Mesothelial cell of epicardium (in vitro differentiated cells): ENCODE measurements at places on chromosomes 1 and 21. TPM values are rescaled to one million over a fixed set of nuclear protein-coding genes. Genes with fewer than 3 reads are reported as not detected.

Gene CFHR3
- total RNA-seq: 0.38 to 0.93 TPM (median 0.42 TPM) in 3 replicates

Gene WDTC1
- 40.2 to 42.2 TPM (median 41.3 TPM) in 3 replicates for total RNA-seq

Gene CAPN8
- 0.40 to 0.63 TPM in 2 of 3 replicates, not detected in the other for total RNA-seq

Gene CD84
- total RNA-seq: not detected in 3 replicates

Gene SPRR2G
- not detected in 3 replicates for total RNA-seq

GRCh38 chr1:157472056-157472701 lies 80.1 kb downstream of the FCRL5 start:
- H3K4me1 ChIP-seq: peaks cover 14% of the 10 kb centered on the region
- H3K36me3 ChIP-seq: peaks cover 4% of the 10 kb centered on the region
- DNase-seq: no peak
- H3K27me3 ChIP-seq: no peaks in the 10 kb centered on the region
- no peak overlapping the region for H3K4me3 ChIP-seq

DNA sequence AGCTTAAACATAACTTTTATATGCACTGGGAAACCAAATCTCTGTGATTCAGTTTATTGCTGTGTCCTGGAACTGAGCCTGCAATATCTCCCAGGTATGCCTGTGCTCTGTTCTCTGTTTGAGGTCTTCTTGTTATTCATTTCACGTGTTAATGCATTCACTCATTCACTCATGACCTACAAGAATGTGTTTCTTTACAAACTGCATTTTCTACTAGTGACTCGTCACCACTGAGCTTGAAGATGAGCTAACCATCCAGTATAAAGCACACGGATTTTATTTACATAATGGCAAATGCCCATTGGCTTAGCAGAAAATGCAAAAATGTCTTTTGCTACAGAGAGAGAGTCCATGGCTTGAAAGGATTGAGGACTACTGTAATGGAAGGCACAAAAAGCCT lies 75.0 kb upstream of the DUSP10 start:
- H3K27me3 ChIP-seq: peaks cover 8% of the 10 kb centered on the region
- H3K36me3 ChIP-seq: no peaks in the 10 kb centered on the region
- no peaks in the 10 kb centered on the region for H3K4me1 ChIP-seq
- H3K27ac ChIP-seq: no peak overlapping the region

GRCh38 chr1:30662291-30662840 lies 61.0 kb downstream of the MATN1 start:
- H3K27me3 ChIP-seq: peaks cover 36% of the 10 kb centered on the region
- H3K4me1 ChIP-seq: no peaks in the 10 kb centered on the region

DNA sequence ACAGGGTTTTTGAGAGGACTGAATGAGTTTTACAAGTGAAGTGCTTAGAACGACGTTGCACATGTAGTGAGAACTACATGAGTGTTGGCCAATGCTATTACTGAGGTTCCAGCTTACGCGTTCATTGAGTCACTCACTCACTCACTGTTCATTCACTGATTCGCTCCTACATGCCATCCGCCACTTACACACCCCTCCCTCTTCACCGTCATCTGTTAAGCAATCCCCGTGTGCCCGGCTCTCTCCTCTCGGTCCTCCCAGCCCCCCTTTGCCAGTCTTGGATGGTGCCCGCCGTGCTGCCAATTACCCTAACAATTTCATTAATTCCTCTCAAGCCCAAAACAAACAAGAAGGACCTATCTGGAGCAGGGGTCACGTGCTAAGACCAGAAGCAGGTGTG lies 27.3 kb upstream of the EPHA2 start:
- DNase-seq: no peak
- peaks cover 28% of the 10 kb centered on the region for H3K4me1 ChIP-seq
- no peaks in the 10 kb centered on the region for H3K36me3 ChIP-seq
- H3K4me3 ChIP-seq: no peak overlapping the region
- peak overlapping the region; percentile 58 for H3K27ac ChIP-seq

- no peak overlapping the region for H3K27ac ChIP-seq
- peaks cover 14% of the 10 kb centered on the region for H3K4me1 ChIP-seq
- no peak overlapping the region for H3K4me3 ChIP-seq
- no peaks in the 10 kb centered on the region for H3K27me3 ChIP-seq
These were observed 29.2 kb downstream of the OLFML3 start for GRCh38 chr1:114008480-114008941.

DNA sequence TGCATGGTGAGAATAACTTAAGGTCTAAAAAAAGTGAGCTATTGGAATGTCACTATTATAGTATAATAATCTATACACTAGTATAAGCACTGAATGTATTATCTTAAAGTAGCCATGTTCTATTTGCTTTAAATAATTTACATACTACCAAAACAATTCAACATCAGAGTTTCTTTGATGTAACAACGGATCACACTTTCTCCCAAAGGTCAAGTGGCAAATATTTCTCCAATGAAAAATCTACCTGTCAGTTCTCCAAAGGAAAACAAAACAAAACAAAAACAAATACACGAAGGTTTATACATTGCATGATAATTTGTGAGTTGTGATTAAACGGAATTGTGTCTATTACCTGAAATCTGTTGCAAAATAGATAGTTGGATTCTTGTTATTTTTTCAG lies 581.4 kb downstream of the USP25 start:
- H3K27ac ChIP-seq: no peak overlapping the region
- DNase-seq: no peak
- H3K27me3 ChIP-seq: no peaks in the 10 kb centered on the region
- peaks cover 33% of the 10 kb centered on the region for H3K4me1 ChIP-seq
- H3K4me3 ChIP-seq: no peak overlapping the region

- no peak for DNase-seq
- no peaks in the 10 kb centered on the region for H3K27me3 ChIP-seq
- H3K4me3 ChIP-seq: no peak overlapping the region
- peaks cover 59% of the 10 kb centered on the region for H3K4me1 ChIP-seq
These were observed 6.0 kb downstream of the TENT5B start for GRCh38 chr1:27006683-27007082.

DNA sequence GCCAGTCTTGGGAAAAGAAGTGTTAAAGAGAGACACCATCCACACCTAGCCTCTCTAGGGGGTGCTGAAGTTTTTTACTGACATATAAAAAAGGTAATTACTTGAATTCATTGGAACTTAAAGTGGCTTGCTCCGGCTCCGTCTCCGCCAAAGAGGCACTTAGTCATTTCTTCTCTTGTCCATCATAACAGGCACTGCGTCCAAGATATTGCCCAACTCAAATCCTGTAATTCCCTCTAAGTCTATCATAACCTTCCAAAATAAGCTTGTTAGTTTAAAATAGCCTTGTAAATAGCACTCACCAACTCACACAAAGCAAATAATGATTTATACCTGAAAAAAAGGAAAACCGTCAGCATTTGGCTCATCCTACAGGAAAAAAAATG lies 160.5 kb downstream of the ZBTB18 start:
- DNase-seq: no peak
- H3K36me3 ChIP-seq: no peaks in the 10 kb centered on the region
- peaks cover 56% of the 10 kb centered on the region for H3K4me1 ChIP-seq
- H3K27me3 ChIP-seq: no peaks in the 10 kb centered on the region
- H3K27ac ChIP-seq: peak overlapping the region; percentile 79

- H3K4me3 ChIP-seq: no peak overlapping the region
- H3K4me1 ChIP-seq: peaks cover 21% of the 10 kb centered on the region
- H3K27me3 ChIP-seq: no peaks in the 10 kb centered on the region
- H3K36me3 ChIP-seq: no peaks in the 10 kb centered on the region
These were observed 7.8 kb upstream of the TMEM222 start for GRCh38 chr1:27314169-27314568.

DNA sequence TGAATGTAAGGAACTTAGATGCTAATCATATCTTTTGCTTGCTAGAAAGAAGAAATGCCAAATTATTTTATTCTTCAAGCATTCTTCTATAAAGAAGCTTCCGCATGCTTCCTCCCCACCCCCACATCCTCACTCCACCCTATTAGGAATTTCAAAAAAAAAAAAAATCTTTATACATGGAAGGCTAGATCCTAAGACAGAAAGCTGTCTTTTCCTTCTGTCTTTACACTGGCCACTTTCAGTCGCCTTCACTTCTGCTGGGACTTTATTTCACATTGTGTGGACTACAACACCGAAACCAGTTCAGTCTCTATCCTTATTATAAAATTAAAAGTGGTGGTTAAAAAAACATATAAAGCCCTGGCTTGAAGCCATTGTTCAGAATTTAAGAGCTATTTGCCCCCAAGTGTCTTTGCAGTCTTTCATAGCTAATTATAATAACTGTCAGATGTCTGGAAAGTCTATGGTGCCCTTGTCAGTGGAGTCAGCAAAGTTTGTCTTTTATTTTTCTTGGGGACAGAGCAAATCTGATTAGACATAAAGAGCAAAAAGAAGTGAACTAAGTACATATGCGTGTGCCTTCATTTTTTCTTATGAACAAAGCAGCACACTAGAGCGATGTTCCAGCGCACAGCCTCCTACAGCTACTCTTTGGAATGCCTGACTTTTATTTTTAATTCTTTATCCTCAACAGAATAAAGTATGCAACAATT lies 297.7 kb downstream of the PTPRC start:
- no peak overlapping the region for H3K4me3 ChIP-seq
- no peak for DNase-seq
- peaks cover 23% of the 10 kb centered on the region for H3K4me1 ChIP-seq
- H3K36me3 ChIP-seq: peaks cover 1% of the 10 kb centered on the region

DNA sequence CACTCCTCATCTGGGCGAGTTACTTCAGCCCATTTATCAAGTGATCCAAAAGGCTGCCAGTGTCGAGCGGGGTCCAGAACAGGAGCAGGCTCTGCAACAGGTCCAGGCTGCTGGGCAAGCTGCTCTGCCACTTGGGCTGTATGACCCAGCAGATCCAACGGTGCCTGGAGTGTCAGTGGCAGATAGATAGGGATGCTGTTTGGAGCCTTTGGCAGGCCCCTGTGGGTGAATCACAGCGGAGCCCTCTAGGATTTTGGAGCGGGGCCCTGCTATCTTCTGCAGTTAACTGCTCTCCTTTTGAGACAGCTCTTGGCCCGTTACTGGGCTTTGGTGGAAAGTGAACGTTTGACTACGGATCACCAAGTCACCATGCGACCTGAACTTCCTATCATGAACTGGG lies 7.5 kb downstream of the MMEL1 start:
- no peak overlapping the region for H3K4me3 ChIP-seq
- H3K27ac ChIP-seq: no peak overlapping the region
- DNase-seq: no peak
- H3K36me3 ChIP-seq: no peaks in the 10 kb centered on the region

DNA sequence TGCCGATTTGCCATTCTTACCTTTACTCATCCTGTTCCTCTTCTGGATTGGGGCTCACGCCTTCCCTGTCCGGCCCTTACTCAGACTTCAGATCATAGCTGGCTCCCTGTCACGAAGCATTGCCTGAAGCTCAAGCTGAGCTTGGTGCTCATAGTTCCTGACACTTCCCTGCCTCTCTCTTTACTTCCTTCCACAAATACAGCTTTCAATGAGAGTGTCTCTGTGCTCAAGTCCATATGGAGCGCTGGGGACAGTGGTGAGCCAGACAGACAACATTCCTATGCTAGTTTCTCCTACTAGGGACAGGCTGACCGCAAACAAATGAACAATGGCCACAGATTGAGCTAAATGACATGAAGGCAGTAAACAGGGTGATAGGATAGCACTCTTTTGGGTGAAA lies 38.1 kb downstream of the HHAT start:
- H3K27me3 ChIP-seq: no peaks in the 10 kb centered on the region
- no peak overlapping the region for H3K4me3 ChIP-seq
- peaks cover 8% of the 10 kb centered on the region for H3K4me1 ChIP-seq

DNA sequence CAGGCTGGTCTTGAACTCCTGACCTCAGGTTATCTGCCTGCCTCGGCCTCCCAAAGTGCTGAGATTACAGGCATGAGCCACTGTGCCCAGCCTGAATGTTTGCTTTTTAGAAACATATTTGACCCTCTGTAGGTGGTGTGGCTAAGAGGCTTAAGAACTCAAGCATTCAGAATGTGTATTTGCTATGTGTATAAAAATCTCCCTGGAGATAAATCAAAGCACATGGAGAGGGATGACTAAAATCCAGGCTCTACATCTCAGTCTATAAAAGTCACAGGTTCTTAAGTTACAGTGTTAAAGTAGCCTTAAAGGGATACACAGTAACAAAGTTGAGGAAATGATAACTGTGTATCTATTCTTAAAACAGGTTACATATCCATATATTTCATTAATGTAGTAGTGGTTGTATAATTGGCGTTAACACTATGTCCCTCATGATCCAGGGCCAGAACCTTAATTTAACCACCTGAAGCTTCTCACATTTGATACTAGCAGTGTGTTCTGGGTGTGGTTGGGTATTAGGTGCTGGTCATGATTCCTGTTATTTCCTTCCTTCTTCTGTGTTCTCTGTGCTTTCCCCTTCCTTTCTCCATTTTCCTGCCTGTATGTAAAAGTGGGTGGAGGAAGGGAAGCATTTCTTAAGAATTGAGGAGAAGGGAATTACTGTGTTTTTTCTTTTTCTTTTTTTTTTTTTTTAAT lies 16.2 kb downstream of the GIPC2 start:
- H3K27me3 ChIP-seq: peaks cover 39% of the 10 kb centered on the region
- H3K4me3 ChIP-seq: no peak overlapping the region
- H3K36me3 ChIP-seq: no peaks in the 10 kb centered on the region
- no peaks in the 10 kb centered on the region for H3K4me1 ChIP-seq
- no peak overlapping the region for H3K27ac ChIP-seq
- DNase-seq: no peak

- peak within 1 kb of the TSS; percentile 93 for H3K27ac ChIP-seq
- H3K4me3 ChIP-seq: peak within 1 kb of the TSS; percentile 94
- H3K36me3 ChIP-seq: no peaks in the 10 kb centered on the region
- H3K27me3 ChIP-seq: peaks cover 18% of the 10 kb centered on the region
- no peak for DNase-seq
These were observed at the start of gene LYST for GRCh38 chr1:235866205-235866912. LYST (minus strand) TSS chr1:235866906; CDS start chr1:235830417, 36,489 bp downstream.

- no peak overlapping the region for H3K27ac ChIP-seq
- no peaks in the 10 kb centered on the region for H3K36me3 ChIP-seq
- H3K4me1 ChIP-seq: peaks cover 37% of the 10 kb centered on the region
- no peak overlapping the region for H3K4me3 ChIP-seq
These were observed 28.8 kb upstream of the EFHD2 start for GRCh38 chr1:15380601-15381508.

GRCh38 chr1:1435911-1436629 lies 580 bp downstream of the VWA1 start:
- no peaks in the 10 kb centered on the region for H3K27me3 ChIP-seq
- H3K4me3 ChIP-seq: peak overlapping the region; percentile 77
- peak overlapping the region; percentile 69 for H3K27ac ChIP-seq
- no peak for DNase-seq
- H3K4me1 ChIP-seq: peaks cover 44% of the 10 kb centered on the region

- DNase-seq: no peak
- no peak overlapping the region for H3K4me3 ChIP-seq
- H3K4me1 ChIP-seq: no peaks in the 10 kb centered on the region
- H3K27me3 ChIP-seq: peaks cover 68% of the 10 kb centered on the region
- no peak overlapping the region for H3K27ac ChIP-seq
These were observed 88.7 kb upstream of the SIM2 start for GRCh38 chr21:36610201-36610600.

GRCh38 chr1:86259390-86259789 lies 102.8 kb upstream of the COL24A1 start:
- peaks cover 19% of the 10 kb centered on the region for H3K27me3 ChIP-seq
- no peak for DNase-seq
- H3K4me3 ChIP-seq: no peak overlapping the region
- no peaks in the 10 kb centered on the region for H3K4me1 ChIP-seq
- H3K27ac ChIP-seq: no peak overlapping the region
- no peaks in the 10 kb centered on the region for H3K36me3 ChIP-seq
